ENCODE measurements at places on chromosomes 7 and 10.

GRCh38 chr10:11024596-11024995 is 6.9 kb downstream of the CELF2 start:
- DNase-seq, result no peak

GRCh38 chr10:73758704-73759511 is 14.7 kb downstream of the SEC24C start:
- no peak for DNase-seq

GRCh38 chr7:139976838-139977656 is 85.7 kb downstream of the PARP12 start:
- DNase-seq, result no peak

DNA sequence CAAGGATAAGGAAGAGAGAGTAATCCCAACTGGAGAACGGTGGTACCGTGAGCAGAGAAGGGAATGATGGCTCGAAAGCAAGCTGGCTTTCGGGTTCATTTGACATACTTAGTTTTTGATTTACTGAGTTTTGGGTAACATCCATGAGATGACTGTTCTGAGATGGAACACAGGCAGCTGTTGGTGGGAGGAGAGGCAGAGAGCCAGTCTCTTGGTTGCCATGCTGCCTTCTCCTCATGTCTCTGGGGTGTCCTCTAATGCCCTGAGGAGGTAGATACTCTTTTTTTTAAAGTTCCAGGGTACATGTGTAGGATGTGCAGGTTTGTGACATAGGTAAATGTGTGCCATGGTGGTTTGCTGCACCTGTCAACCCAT is 76.4 kb upstream of the NRP1 start:
- no peak for DNase-seq

- no peak for DNase-seq
Measured at GRCh38 chr10:73093922-73094850, 2.5 kb downstream of the P4HA1 start.

GRCh38 chr7:148735967-148736366 is 37.3 kb downstream of the CUL1 start:
- DNase-seq, result no peak

DNA sequence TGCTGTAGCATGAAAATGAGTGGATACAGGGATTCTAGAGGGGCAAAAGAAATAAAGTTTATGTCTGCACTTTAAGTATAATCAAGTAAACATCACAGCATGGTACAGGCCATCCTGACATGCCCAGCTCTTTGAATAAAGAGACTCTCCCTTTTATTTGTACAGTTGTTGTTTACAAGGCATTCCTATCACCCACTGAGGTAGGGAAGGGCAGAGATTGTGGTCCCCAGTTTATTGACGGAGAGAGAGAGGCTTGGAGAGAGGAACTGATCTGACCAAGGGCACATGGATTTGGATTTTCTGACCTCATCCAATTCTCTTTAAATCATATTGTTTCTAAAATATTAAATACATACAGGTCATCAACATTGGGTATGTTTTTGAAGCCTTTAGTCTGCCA is 53.9 kb downstream of the TACC2 start:
- no peak for DNase-seq

- DNase-seq, result no peak
Measured at GRCh38 chr10:80502621-80503583, 34.8 kb upstream of the SH2D4B start.

- no peak for DNase-seq
Measured at GRCh38 chr10:58393317-58393716, 8.1 kb downstream of the TFAM start.

DNA sequence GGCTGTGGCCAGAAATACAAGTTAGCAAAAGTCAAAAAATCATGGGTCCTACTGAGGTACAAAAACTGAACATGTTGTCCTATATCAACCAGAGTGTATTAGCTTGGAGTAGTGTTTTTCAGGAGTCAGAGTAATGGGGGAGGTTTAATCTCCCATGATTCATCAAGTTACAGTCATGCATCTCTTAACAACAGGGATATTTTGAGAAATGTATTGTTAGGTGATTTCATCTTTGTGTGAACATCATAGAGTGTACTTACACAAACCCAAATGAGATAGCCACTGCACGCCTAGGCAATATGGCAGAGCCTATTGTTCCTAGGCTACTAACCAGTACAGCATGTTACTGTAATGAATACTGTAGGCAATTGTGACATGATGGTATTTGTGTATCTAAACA is 14.9 kb upstream of the TES start:
- no peak for DNase-seq

DNA sequence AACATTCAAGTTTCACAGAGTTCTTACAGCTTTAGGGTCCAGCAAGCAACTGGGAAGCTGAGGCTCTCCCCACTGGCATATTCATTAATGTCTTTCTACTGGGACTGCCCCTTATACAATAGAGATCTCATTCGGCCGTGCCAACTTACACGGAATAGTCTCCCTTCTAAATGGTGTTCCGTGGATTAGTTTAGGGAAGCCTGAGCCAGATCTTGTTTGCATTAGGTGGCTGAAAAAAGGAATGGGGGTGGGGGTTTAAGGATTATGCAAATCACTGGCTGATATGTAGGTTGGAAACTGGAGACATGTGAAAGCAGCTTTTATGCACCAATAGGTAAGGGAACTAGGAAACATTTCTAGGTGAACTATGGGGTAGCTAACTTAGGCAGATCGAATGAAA is 218.3 kb downstream of the TRIL start:
- DNase-seq, result no peak

GRCh38 chr7:13745530-13745929 is 243.9 kb downstream of the ETV1 start:
- no peak for DNase-seq

DNA sequence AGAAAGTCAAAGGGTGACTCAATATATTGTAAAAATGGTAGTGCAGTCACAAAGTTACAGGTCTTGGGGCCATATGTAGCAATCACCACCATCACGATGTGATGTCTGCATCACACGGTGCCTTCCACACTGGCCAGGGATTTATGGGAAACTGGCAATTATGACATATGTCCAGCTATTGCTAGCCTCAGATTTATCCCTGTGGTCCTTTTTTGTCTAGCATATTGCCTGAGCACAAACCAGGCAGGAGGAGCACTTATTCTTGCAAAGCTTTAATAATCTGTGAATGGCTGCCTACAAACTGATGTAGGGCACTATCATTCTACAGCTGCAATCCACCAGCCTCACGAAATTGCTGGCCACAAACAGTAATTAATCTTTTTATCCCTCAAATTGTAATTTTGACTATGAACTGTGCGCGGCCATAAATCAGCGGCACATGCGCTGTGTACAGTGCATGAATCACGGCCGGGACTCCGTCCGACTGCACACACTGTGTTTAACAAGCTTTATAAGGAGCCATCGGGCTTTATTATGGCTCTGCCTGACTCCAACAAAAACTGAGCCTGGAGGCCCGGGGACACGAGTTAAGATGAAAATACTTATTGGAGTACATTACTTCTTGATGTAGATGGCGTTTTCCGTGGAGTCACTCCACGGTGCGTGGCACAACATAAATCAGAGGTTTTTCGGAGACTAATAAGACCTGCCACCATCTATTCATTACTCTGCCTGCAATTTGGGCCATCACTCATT is 115.2 kb downstream of the EBF3 start:
- DNase-seq, result no peak

DNA sequence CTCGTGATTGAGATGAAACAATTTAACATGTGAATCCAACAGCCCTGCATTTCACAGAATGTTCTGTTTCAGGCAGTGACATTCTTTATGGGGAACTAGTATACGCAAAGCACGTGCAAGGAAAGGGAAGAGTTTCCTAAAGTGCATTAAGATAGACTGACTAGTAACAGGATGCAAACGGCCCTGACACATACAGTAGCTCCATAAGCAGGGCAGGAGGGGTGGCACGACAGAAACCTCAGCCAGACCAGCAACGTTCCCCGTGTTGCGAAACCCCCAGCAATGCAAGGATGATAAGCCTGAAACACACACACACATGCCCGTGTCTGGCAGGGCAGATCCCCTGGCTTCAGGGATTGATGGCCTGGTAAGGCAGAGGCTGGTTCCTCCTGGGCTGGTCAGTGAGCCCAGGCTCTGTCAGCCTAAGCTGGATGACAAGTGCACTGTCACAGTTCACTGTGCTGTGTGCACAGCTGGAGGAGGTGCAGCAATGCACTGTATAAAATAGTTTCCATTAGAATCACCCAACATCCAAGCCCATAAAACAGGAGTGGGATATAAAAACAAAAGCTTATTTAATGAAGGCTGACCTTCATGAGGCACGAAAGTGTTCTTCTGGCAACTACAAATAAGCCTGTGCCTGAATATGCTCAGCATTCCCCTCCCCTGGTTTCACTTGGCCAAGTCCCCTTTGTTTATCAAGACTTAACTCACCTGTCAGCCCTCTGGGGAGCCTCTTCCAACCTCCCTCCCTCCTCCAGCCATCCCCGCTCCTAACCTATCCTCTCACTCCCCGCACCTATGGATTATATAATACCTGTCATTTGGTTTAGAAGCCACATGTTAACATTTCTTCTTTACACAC is 88.8 kb downstream of the GSAP start:
- peak; percentile 43 for DNase-seq

DNA sequence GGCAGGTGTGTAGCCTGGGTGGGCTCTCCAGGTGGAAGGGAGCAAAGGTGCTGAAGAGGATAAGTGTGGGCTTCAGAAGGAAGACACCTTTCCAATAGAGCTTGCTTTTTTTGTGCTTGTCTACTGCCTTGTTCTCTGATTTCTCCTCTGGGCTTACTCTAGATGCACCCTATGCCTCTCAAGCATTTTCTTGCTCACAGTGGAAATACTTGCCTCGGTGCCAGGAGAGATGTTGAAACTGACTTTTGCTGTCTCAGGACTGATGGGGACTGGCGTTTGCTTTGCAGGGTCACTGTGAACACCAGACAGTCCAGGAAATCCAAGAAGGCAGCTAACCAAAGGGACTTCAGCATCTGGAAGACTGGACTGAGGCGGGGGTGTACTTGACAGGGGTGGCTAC is 187.9 kb downstream of the SNX10 start:
- DNase-seq, result no peak

DNA sequence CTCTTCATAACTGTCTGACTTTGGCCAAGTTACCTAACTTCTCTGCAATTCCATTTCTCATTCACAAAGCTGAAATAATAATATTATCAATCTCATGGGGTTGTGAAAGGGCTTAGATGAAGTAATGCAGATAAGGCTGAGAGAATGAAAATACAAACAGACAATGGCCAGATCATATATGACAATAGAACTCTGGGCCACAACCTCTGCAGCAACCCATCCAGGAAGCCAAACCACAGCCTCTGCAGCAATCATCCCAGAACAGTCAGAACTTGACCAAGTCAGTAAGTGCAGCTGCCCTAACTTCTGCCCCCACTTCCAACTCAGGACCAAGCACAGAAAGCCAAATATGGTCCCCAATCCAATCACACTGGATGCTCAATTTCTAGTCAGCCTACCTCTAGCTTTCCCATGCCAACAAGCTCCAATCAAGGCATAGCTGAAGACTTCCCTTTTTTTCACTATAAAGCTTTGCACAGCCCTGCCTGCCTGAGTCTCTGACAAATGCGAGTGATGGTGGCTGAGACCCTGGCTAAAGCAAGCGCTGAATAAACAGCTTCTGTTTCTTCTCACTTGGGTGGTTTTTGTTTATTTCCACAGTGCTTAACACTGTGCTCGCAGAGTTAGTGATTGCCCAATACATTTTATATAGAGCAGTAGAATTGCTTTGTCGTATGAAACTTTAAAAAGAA is 34.8 kb upstream of the TNPO3 start:
- no peak for DNase-seq

DNA sequence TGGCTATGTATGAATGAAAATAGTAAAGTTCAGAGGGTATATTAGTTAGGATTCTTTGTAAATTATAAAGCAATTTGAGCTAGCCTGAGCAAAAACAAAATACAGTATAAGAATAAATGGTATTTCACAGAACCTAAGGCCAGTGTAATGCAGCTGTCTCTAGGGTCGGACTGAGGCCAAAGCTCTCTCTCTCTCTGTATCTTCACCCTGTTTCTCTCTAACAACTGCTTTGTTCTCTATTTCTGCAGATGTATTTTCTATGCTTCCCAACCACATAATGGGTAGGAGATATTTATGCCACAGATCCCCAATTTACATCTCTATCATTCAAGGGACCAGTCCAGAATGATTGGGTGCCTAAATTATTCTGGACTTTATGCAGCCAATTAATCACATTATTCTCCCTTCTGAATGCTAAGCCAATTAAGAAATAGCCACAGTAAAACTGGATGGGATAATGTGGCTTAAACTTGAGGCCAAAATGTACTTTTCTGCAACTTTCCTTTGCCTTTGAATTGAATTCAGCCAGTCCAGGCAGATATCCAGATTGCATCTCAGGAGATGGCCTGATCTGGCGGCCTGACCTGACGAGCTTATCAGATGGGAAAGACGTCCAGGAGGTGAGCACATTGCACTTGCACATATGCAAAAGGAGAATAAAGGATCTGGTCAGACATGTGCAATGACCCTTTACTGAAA is 24.6 kb upstream of the IMMP2L start:
- DNase-seq, result no peak

DNA sequence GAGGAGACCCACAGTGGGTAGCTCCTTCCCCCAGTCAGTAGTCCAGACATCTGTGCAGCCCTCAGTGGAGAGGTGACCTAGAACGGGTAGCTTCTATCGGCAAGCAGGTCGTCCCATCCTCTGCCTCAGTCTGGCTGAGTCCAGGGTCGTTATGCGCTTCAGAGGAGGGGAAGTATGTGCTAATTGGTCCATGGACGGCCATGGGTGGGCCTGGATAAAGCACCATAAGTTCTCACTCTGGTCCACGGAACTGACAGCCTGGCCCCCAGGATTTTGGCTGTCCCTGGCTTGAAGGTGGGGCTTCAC is 78.6 kb downstream of the HDAC9 start:
- no peak for DNase-seq

- DNase-seq, result no peak
Measured at GRCh38 chr7:74063223-74063641, 20.4 kb upstream of the LIMK1 start.

DNA sequence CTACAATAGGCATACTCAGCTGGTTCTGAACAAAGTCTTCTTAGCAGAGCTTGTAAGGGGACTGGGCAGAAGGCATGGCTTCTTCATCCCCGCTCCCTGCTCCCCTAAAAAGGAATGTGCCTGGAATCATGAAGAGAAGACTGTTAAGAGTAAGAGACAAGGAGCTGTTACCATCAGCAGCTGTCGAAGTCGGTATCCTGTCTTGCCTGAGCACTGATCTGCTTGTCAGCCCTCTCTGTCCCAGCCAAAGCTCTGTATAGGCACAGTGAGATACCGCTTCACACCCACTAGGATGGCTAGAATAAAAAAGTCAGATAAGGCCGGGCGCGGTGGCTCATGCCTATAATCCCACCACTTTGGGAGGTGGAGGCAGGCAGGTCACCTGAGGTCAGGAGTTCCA is 2.4 kb downstream of the ABLIM1 start:
- no peak for DNase-seq

DNA sequence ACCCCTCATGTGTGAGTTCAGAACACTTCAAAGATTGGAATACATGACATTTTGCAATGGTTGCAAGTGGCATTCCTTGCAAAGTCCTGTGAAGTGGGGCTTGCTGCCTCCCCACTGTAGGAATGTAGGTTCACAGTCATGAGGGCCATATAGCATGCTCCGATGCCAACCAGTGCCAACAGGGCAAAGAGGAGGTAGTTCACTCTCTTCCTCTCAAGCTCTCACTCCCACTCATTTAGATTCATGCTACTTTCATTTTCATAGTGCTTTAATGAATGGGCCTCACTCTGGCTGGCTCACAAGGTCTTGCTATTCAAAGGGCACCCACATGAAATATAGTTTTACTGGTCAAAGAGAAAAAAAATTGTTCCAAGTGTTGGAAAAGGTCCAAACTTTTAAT is 169.9 kb upstream of the AOAH start:
- no peak for DNase-seq
